ENCODE measurements at places on chromosomes 1 and 21.

- DNase-seq = no peak
These were observed 66.8 kb downstream of the TTC3 start for GRCh38 chr21:37139902-37140301.

DNA sequence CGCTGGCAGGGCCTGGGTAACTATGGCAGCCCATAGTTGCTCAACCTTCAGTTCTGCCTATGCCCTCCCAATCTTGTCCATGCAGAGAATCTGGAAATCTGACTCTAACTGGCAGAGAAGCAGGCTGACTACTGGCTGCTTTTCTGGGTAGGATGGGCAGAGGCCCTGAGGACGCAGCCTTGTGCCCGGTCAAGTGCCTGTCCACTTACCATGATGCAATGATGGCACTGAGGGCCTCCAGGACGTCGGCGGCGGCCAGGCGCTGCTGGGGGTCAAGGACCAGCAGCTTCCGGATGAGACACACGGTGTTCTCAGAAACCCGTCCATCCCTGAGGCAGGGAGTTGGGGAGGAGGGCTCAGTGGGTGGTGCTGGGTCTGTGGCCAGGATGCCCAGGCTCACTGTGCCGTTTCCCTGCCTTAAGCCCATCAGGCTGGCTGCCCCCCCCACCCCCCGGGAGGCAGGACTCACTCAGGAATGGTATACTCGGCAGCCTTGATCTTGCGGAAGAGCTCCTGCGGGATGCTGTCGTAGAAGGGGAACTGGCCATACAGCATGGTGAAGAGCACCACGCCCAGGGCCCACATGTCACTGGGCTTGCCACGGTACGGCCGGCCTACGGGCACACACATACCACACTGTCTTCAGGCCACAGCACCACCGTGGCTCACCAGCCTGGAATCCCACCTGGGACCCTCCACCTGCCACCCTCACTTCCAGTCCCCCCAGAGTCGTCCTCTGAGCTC is 20.4 kb upstream of the EVA1B start:
- no peak for DNase-seq

GRCh38 chr1:5991381-5992025 is 722 bp downstream of the NPHP4 start:
- peak; percentile 45 for DNase-seq

- no peak for DNase-seq
These were observed 98.4 kb downstream of the MAGI3 start for GRCh38 chr1:113488576-113489177.

DNA sequence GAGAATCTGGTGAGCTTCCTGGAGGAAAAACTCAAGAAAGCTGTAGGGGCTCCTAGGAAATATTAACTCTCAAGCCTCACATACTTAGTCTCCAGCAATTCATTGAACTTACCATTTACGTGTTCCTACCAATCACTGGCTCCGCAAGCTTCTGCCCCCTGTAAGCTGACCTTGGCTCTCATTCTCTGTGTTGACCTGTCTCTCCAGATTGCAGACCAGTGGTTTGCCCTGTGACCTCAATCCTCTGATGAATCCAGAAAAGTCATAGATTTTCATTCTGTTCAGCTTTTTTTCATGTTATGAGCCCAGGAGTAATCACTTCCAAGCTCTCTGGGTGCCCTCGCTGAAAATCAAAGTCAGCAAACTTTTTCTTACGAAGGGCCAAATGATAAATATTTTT is 241.9 kb downstream of the DSCAM start:
- no peak for DNase-seq

- DNase-seq = no peak
These were observed 7.4 kb downstream of the KYAT3 start for GRCh38 chr1:88985032-88985431.

- no peak for DNase-seq
These were observed 46.5 kb downstream of the HLX start for GRCh38 chr1:220925707-220926106.

GRCh38 chr1:47684964-47685762 is 247.3 kb downstream of the FOXD2 start:
- DNase-seq = no peak

- no peak for DNase-seq
These were observed 10.5 kb downstream of the PDIK1L start for GRCh38 chr1:26121854-26122773.

- DNase-seq = no peak
These were observed 418.0 kb upstream of the PKN2 start for GRCh38 chr1:88266051-88266450.

DNA sequence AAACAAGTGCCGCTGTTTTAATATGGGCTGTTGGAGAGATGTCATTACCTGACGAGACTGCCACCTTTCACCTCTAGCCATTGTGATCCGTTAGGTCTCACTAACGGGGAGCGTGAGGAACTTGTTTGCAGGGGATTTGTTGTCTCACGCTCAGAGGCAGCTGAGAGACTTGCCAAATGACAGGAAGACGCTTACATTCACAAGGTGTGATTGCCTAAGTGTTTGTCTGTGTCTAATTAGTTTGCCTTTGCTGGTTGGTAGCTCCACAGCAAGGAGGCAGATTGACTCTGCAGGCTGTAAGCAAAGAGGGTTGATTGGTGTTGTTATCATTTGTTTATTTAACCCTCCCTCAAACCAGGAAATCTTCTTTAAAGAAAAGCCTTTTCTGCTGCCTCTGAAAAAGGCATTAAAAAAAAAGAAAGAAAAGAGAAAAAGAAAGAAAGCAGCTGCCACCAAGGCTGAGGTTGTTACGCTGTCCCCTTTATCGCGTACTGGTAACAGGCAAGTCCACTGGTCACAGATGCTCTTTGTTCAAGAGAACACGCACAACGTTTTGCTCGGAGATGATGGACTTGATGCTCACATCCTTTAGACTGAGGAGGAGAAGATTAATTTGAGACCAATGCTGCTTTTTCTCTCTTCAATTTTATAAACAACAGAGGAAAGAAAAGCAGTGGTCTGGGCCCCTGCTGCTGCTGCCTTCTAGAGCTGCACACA is 203.9 kb downstream of the ZNF326 start:
- DNase-seq = no peak

- DNase-seq = no peak
These were observed 52.5 kb upstream of the CAMK1G start for GRCh38 chr1:209531006-209531405.

DNA sequence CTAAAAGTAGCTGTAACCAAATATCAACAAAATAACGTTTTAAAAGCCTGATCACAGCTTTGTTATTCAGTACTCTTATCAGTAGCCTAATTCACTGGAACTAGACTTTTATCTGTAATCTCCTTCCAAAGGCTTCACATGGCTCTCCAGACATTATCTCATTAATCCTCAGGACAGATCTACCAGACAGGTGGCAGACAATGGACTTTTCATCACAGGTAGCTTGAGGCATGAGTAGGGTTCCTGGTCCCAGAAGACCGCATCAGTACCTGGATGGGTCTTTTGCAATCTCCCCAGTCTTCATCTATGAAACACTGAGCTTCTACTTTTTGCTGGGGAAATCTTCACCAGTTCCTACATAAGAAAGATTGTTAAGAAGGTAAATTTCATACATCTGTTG is 132.2 kb upstream of the FOXD3 start:
- no peak for DNase-seq

DNA sequence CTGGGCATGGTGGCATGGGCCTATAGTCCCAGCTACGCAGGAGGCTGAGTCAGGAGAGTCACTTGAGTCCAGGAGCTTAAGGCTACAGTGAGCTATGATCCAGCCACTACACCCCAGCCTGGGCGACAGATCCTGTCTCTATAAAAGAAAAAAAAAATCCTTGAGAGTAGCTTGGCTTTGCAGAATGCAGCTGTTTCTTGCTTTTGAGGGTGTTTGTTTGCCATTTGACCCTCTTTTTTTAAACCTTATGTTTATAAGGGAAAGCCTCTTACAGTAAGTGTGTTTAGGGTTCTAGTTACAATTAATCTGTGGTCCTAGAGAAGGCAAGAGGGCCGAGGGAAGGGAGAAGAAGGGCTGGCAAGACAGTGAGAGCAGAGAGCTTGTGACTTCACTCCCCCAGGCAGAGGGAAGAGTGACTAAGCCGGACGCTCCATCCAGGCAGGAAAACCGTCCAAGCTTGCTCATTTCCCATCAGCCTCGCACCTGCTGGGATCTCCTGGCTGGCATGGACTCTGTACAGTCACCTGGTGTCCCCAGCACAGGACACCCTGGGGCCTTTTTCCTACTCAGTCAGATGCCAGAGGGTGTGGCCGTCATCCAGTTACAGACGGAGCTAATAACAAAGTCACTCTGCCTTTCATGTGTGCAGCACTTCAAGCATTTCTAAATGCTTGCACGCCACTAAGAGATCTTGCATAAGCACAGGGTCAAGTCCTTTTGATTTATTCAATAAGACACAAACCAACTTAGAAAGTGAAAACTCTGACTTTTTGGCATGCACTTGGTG is 55.5 kb upstream of the PSEN2 start:
- no peak for DNase-seq

DNA sequence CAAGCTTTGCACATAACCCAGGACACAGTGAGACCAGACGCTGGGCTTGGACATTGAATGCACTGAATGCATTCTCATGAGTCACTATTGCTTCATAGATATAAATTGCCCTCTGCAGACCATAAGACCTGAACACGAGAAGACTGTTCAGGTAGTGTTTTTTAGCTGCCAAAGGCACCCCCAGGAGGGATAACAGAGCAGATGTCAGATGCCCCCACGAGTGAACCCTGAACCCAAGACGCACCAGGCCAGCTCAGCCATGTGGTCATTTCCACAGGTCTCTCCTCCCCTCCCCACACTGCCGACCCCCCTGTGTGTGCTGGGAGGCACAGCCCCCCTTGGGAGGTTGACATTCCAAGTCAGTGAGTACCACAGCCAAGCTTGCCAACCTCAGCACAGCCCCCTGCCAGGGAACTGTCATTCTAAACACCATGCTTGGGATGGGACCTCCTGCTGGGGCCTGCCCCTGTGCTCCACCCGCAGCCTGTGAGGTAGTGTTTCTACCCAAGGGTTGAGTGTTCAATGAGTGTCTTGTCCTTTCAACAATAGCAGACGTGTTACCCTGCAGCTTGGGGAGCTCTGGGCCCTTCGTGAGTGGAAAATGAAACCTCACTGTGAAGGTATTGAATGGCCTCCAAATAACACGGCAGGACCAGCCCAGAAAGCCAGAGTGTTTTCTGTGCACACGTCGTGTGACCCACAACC is 68.2 kb downstream of the PSMG1 start:
- no peak for DNase-seq

DNA sequence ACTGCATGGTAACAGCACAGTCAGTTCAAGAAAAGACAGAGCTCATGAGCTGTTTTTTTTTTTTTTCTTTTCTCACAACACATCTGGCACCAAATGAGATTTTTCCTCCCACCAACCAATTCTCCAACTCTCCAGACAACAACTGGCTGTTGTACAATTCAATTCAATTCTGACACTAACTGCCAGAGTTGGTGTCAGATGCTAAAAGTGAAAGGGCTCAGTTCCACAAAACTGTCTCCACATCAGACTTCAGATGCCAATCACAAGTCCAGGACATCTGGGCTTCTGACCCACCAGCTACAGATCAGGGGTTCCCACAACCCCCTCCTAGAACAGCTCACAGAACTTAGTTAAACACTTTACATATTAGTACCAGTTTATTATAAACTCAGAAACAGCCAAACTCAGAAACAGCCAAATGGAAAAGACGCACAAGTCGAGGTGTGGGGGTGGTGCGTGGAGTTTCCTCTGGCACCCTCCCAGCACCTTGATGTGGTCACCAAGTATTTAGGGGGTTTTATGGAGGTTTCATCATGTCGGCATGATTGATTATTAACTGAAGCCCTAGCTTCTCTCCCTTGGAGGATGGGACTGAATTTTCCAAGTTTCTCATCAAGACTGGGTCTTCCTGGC is 39.2 kb upstream of the LRRC8D start:
- DNase-seq = peak; percentile 57

- no peak for DNase-seq
These were observed 16.1 kb upstream of the KCNE1 start for GRCh38 chr21:34528131-34528561.

DNA sequence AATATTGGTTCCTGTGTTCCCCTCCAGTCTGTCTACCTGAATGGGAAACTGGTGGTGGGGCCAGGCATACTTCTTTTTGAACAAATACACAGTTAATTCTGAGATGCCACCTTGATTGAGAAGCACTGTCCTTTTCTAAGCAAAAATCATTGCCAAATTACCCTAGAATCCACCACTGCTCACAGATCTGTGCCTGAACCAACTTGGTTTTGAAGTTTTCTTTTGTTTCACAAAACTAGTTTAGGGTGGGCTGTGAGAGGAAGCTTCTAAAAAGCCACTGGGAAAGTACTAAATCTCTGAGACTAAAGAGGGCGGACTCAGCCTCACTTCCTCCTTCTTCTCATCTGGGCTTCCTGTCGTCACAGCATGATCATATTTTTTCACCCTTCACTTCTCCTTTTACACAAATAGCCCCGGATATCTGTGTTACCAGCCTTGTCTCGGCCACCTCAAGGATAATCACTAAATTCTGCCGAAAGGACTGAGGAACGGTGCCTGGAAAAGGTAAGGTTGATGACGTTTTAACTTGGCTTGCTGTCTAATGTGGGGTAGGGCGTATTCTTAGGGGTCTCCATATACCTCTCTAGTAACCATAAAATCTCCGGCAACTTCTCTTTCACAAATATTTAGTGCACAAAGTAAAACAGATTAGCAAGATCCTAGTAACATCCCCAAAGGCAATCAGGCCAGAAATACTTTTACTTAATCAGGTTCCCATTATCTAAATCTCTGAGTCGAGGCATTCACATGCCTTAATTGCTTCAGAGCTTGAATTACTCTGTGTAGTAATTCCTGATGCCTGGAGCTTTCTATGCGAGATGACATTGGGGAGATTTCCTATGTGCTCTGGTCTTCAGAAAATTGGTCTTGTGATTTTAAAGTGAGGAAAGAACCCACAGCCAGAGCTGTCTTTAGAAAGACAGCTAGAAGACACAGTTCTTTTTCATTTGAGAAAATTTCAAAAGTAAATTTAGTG is at the start of gene CD53:
Gene CD53, plus strand, starts transcription at position 404 of the 976 bp plus-strand sequence. CDS start 18,261 bp downstream, outside the sequence.
- DNase-seq = peak; percentile 87

GRCh38 chr1:62891956-62892562 is 108.1 kb downstream of the ATG4C start:
- no peak for DNase-seq

GRCh38 chr1:222757646-222758268 is 20.8 kb downstream of the FAM177B start:
- no peak for DNase-seq
